ENCODE measurements at places on chromosomes 2 and 18.

DNA sequence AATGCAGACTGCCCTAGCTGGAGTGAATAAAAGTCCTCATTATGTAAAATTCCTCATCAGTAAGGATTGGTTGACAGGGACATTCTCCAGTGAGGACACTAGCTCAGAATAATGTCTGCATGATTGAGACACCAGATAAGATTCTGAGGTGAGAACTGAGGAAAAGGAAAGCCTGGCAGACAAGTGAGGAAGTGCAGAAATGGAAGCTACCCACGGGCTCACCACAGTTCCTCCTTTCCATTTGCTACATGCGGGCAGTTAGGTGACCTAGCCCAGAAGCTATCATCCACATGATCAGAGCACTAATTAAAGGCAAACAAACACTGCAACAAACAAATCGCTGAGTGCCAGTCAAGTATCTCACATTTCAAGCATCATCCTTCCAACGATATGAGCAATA lies 27.7 kb downstream of the NETO1 start:
- no peak for DNase-seq

GRCh38 chr18:62732617-62733016 lies 17.3 kb downstream of the PHLPP1 start:
- no peak for DNase-seq

DNA sequence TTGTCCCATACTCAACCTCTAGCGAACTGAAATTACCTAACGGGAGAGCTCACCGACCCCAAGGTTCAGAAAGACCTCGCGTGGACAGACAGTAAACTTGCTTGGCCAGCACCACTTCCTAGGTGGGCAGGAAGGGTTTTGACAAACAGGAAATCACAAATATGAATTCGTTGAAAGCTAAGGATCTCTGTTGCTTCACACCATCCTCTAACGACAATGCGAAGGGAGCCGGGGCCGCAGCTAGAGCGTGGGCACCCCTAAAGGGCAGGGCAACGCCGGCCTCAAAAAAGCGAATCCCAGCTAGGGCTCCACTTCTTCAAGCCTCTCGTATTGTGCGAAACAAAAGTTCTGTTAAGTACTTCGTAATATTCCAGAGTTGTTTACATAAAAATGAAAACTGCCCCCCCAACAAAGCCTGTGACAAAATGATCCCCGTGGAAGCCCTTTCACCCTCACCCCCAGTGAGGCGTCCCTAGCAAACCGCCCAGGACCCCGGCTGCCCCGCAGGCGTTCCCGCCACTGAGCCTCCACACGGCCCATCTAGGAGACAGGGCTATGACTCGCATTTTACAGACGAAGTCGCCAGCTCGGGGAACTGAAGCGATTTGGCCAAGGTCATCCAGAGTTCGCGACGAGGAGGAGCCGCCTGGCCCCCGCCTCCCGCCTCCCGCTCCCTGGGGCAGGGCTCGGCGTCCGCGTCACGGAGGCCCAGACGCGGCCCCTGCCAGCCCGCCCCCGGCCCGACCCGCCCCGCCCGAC lies 548 bp downstream of the KANSL3 start:
- DNase-seq: peak; percentile 94

DNA sequence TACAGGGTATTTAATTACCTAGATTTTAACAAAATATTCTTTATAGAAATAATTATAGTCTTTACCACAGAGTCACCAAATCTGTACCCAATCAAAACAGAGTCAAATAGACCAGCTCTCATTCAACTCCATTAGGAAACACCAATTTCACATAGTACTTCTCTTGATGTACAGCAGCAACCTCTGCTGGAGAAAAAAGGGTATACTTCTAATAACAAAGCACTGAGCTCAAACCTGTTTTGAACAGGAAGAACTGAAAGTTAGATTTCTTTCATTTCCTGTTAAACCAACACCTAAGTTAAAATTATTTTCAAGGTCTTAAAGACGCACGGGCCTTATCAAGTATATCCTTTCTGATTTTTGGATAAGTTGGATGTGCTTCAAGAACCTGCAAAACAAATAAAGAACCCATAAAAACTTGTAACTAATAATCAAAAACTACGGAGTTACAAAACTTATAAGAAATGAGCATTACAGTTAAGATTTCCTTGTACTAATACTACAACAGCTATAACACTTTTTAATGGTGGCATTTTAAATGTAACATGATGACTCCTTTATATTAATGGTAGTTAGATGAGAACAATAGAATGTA lies 79.0 kb downstream of the TTC21B start:
- peak; percentile 80 for DNase-seq

DNA sequence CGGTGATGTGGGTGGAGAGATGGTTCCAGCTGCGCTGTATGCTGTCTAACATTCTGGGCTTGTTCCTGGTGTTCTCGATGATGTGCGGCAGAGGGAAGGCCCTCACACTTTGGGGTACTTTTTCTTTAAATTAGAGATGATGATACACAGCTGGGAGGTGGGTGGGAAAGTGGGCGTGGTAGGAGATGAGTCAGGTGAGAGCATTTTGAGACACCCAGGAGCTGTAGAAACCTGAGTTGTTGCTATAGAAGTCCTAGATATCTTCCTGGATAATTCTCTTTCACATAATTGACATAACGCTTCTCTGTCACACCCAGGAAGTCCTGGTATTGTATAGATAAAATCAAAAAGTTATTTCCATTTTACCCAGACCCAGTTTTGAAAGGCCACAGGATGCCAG lies 103.8 kb upstream of the ALKAL2 start:
- no peak for DNase-seq

DNA sequence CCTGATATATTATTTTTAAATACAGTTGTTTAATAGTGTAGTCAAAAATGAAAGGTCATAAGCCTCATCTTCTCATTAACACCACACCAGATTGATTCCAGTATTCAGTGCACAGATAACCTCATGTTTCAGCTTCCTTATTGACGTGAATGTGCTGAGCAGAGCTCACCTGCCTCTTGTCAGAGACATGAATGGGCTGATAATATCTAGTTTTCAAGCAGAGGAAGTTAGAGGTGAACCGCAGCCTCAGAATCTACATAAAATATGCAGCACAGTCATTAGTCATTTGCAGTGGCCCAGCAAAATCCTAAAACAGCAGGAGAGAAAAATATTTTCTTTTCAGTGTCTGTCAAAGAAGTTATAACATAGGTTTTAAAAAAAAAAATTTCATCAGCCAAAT lies 216.2 kb downstream of the GBX2 start:
- DNase-seq: no peak

DNA sequence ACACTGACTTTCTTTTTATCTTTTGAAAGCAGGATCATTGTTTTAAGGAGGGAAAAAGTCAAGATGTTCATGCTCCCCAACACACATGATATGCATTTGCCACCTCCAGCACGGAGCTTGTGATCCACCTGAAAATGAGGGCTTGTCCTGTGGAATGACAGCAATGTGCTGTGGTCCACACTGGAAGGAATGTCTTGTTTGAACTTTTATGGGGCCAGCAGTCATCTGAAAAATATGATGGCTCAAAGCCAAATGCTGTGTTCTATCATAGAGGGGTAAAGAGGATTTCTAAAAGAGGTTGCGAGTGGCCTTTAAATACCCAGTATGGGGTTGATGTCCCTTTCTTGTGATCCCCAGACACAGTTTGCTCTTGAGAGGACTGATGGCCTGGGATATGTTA lies 226.5 kb upstream of the SPRED2 start:
- no peak for DNase-seq

GRCh38 chr2:42446503-42447271 lies 47.1 kb downstream of the KCNG3 start:
- no peak for DNase-seq

DNA sequence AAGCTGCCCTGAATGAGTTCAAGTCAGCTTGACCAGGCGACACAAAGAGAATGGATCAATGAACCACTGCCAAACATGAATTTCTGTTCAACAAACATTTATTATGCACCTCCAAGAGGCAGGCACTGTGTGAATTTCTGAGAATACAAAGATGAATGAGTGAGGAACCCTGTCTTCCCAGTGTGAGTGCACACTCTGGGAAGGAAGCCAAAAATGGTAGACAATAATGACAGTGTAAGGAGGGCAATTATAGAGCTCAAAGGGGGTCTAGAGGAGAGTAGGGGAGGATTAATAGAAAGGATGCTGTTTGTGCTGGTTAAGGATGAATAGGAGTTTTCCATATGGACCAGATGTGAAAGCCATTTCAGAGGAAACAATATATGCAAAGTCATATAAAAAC lies 213.4 kb downstream of the DCC start:
- DNase-seq: no peak

GRCh38 chr2:224786848-224787247 lies 70.7 kb upstream of the CCDC195 start:
- DNase-seq: no peak

DNA sequence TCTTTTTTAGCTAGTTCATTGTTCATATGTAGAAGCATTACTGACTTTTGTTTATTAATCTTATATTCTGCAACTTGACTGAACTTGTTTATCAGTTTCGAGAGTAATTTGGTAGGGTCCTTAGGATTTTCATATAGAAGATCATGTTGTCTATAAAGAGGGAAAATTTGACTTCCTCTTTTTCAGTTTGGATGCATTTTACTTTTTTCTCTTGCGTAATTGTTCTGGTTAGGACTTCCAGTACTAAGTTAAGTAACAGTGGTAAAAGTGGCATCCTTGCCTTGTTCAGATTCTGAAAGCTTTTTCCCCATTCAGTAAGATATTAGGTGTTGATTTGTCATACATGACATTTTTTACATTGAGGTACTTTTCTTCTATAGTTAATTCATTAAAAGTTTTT lies 726.0 kb downstream of the KCNJ3 start:
- no peak for DNase-seq

DNA sequence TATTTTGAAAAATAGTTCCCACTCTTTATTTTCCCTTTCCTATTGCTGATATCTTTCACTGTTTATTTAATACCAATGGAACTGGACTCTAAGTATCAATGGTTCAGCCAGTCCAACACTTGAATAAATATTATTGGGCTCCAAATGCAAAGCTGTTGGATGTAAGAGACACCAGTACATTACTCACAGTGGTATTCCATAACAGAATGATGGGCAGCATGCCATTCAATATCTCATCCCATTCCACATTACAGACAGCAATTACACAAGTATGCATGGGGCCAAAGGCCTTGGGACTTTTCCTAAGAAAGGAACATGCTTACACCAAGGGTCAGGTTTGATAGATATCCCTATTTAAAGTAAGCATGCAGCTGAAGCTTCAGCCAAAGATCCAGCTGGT lies 231.9 kb downstream of the RND3 start:
- peak; percentile 39 for DNase-seq

Data from cardiac fibroblast (primary cell).